Left ventricle myocardium superior (tissue), 1 donor: ENCODE measurements at places on chromosomes 7 and 10.

DNA sequence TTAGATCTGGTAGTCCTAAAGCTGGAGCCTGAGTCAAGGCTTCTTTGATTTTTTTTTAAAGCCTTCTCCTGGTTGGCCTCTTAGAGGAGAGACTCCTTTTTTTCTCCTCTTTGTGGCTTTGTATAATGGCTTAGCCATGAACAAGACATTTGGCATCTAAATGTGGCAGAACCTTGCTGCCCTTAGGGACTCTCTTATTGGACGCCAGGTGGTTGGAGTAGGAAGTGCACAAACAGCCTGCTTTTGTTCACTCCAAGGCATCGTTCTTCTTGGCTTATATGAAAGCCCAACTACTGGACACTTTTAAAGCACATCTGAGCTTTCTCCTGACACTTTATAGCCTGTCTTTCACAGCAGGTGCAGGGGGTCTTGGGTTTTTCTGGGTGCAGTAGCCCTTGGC, 25.0 kb downstream of the ZPBP start:
- DNase-seq = no peak

GRCh38 chr10:4581929-4582328, 244.1 kb upstream of the AKR1E2 start:
- DNase-seq = peak; percentile 29

GRCh38 chr10:78502210-78502936, 468.7 kb downstream of the RPS24 start:
- no peak for DNase-seq

DNA sequence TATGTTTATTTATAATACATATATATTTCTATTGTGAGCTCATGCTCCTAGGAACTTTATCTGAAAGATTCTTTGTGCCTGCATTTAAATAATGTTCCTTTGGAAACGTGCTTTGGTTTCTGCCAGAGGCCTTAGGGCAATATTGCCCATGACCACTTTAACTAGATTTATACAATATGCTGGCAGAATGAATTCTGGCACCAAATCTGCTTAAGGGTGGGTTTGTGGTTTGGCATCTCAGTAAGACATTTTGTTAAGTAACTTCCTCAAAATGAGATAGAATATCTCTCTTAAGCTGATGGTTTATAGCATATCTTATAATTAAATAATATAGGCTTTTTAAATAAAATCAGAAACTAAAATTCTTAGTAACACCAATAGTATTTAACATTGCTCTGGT, 252.9 kb downstream of the RNLS start:
- DNase-seq = no peak

DNA sequence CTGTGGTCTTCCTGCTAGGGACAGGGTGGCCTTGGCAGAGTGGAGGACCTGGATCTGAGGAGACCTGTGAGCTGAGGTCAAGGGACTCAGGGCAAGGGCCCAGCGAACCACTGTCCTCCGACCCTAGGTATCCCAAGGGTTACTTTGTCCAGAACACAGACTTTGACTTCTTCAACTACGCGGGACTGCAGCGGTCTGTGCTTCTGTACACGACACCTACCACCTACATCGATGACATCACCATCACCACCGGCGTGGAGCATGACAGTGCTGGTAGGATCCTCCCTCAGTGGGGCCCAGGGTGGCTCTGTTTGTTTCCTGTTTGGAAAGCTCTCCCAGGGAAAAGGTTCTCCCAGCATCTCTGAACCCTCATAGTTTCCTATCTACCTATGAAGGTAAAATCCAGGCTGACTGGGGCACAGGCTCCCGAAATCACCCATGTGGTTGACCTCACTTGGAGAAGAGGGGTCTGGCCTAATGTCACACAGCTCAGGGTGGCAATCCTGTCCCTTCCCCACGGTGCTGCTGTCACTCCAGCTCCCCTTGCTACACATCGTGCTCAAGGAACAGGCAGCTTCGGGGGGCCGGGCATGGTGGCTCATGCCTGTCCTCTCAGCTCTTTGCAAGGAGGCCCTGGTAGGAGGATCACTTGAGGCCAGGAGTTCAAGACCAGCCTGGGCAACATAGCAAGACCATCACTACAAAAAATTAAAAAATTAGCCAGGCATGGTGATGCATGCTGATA, 57.6 kb downstream of the ZNF727 start:
- no peak for DNase-seq

DNA sequence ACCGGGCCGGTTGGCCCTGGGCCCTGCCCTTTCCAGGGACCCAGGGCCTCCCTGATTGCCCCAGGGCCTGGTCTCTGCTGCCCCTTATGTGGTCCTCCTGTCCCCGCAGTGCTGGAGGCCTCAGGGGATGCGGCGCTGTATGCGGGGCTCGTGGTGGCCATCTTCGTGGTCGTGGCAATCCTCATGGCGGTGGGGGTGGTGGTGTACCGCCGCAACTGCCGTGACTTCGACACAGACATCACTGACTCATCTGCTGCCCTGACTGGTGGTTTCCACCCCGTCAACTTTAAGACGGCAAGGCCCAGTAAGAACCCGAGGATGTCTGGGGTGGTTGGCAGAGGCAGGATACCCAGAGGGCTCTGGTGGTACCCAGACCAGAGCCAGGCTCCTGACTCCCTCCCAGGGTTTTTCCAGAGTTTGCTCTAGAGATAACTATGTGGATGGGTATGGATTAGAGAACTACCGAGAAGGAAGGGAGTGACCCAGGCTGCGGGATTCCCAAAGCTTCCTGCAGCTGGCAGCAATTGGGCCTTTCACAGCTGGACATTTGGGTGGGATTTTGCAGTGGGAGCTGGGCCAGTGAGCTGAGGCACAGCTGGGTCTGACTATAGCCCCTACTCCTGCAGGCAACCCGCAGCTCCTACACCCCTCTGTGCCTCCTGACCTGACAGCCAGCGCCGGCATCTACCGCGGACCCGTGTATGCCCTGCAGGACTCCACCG, 28.1 kb upstream of the SLC29A3 start:
- no peak for DNase-seq
